Non-pigmented ciliary epithelial cell (primary cell): ENCODE measurements at places on chromosomes 7 and 10.

- no peak for DNase-seq
These were observed 7.9 kb upstream of the PITRM1 start for GRCh38 chr10:3180355-3181025.

DNA sequence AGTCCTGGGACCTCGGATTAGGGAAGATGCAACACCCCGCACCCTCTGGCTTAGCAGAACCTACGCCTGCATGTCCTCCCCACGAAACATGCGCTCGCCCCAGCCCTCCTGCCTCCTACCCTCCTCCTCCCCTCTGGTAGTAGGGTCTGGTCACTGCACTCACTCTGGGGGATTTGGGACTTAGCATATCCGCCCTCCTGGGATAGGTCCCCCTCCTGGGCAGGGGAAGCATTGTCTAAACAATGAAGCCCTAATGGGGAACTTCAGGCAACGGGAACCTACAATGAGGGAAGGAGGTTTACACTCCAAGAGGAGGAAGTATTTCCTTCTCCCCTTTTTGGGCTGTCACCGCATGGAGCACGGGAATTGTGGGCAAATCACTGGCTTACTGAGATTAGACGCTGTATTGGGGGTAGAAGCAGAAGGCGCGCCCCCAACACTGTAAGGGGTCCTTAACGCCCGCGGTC lies 892 bp downstream of the CRHR2 start:
- DNase-seq = no peak

DNA sequence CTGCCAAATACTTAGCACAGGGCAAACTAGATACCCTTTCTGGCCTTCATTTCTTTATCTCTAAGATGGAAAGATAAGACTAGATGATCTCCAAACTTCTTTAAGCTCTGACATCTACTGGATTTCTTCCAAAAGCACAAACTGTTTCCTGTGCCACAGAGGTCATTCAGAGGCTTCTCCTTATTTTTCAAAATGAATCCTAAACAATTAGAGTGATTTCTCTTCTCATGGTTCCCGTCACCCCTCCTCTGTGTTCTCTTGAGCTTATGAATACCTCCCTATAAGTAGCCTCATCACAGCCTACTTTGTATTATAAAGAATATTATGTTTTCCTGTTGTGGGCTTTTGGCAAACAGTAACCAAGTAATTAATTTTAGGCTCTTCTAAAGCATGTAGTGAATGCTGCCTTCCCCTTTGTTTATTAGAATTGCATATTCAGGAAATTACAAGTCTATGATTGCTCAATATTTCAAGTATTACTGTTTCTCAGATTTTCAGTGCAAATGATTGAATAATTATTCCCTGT lies 179.5 kb downstream of the REEP3 start:
- DNase-seq = no peak

DNA sequence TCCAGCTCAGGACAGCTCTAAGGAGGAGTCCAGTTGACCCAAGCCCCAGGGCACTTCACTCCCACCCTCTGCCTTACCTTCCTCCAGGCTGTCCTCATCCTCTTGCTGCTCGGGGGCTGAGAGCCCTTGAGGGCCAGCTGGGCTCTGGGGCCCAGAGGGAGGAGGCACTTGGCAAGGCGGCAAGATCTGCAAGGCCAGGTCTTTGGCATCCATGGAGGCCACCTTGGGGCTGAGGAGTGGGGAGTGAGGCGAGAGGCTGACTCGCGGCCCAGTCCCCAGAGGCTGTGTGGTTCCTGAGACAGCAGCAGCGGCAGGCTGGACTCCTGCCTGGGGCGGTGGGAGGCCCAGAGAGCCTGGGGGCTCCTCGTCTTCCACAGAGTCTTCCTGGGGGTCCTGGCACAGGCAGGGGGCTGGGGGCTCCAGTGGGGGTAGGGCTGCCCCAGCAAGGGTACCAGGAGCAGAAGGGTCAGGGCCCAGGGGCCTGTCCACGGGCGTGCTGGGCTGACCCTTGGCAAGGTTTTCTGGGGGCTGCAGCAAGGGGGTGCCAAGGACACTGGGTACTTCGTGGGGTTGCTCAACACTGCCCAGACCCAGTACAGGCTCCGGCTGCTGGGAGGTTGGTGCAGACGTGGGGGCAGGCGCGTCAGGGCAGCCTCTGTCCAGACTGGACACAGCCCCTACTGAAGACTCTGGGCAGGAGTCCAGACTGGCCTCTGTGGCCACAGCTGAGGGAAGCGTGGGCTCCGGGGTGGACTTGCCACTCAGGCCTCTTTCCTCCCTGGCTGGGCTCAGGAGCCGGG lies 6.5 kb downstream of the NACAD start:
- no peak for DNase-seq

DNA sequence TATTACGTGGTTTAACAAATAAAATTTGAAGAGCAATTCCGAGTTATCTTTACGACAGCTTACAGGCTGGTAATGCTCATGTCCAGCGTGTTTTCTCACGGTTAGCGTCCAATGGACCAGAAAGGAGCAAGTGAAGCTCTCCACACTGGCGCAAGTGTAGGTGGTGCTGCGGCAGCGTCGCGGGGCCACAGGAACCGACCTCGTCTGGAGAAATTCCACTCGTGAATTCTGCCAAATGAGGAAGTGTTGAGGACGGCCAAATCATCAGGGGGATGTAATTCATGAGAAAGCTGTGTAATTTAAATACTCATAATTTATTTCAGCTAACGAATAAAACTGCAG lies 350 bp upstream of the ZNF37A start:
- DNase-seq = no peak

DNA sequence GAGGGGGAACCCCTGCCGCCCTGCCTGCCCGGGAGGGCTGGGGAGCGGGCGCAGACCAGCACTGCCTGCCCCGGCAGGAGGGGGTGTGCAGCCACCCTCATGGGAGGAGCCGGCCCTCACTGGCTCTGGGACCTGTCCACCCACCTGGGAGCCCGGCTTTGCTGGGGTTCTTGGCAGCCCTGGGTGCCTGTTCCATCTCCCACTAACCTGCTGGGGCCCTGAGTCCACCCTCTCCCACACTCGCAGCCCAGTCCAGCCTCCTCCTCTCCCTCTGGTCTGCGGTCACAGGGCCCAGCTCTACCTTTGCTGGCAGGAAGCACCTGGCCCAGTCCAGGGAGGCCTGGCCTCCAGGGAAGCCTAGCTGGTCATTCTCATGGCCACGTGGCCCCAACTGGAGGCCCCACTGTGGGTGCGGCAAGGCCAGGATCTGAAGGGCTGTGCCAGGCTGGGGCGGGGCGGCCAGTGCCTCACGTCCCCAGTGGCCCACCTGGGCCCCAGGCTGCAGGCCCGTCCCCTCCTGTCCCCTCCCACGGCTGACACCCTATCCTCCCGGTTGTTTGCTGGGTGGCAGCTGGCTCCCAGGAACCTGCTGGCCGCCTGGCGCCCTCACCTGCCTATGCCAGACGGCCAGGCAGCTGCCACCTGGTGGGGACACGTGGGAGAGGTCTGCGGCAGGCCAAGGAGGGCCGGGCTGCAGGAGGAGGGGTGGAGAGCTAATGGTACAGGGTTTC lies at the start of gene TMEM184A:
TMEM184A (minus strand) TSS at position 393 of the 731 bp plus-strand sequence. CDS start 721 bp downstream, outside the sequence.
- no peak for DNase-seq

- DNase-seq = no peak
These were observed 117.2 kb downstream of the PIP4K2A start for GRCh38 chr10:22597138-22597537.

GRCh38 chr10:111698711-111699110 lies 484.9 kb downstream of the GPAM start:
- DNase-seq = no peak

GRCh38 chr10:23001901-23002516 lies 74.2 kb downstream of the ARMC3 start:
- DNase-seq = no peak

DNA sequence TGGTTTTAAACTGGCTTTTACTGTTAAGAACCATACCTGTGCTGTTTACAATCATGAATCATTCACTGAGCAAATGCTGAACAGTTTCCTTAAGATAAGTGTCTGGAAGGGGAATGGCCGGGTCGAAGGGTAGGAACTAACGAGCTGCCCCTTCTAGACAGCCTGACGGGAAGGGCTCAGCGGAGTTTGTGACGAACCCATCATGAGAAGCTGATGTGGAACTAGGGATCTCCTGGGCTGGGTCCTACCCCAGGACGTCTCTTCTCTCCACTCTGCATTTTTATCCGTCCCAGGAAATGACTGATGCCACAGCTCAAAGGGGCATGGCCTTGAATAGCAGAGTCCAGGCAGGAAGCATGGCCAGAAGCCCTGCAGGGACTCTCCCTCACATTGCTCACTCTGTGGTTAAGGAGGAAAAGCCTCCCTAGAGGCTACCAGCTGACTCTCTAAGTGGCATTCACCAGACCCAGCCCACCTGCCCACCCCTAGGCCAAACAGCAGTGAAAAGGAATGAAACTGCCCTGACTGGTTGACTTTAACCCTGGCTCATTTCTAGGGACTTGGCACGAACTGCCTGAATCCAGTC lies 112.0 kb downstream of the PFKFB3 start:
- no peak for DNase-seq

- no peak for DNase-seq
These were observed 29.4 kb downstream of the PRKG1 start for GRCh38 chr10:51103554-51104217.

GRCh38 chr10:80382989-80383388 lies 25.4 kb upstream of the PRXL2A start:
- no peak for DNase-seq

DNA sequence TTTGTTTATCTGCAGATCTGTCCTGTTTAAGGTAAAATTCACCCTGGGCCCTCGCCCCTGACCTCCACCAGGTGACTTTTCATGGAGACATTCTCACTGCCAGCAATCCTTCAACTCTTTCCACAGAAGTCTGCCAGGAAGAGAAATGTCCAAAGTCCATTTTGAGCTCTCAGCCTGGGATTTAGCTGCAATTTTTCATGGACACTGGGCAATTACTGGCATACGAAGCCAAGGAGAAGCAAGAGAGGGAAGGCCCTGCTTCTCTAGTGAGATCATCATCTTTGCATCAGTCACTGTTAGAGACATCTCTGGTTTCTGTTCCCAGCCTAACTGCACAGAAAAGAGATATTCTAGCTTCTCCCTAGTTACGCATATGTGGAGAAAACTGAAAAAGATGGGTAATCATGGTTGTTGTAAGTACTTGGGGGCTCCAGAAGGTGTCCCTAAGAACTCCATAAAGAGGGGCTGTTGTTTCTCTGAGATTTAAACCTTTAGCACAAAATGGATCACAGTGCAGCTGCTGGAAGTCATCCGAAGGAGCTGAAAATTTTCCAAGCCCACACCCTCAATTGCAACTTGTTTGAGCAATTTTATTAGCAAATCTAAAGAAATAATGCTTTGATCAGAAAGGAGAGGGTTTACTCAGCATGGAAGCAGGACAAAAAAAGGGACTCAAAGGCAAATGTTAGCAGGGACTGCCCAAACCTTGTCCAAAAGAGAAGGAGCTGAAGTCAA lies 168.9 kb downstream of the SNX10 start:
- no peak for DNase-seq

DNA sequence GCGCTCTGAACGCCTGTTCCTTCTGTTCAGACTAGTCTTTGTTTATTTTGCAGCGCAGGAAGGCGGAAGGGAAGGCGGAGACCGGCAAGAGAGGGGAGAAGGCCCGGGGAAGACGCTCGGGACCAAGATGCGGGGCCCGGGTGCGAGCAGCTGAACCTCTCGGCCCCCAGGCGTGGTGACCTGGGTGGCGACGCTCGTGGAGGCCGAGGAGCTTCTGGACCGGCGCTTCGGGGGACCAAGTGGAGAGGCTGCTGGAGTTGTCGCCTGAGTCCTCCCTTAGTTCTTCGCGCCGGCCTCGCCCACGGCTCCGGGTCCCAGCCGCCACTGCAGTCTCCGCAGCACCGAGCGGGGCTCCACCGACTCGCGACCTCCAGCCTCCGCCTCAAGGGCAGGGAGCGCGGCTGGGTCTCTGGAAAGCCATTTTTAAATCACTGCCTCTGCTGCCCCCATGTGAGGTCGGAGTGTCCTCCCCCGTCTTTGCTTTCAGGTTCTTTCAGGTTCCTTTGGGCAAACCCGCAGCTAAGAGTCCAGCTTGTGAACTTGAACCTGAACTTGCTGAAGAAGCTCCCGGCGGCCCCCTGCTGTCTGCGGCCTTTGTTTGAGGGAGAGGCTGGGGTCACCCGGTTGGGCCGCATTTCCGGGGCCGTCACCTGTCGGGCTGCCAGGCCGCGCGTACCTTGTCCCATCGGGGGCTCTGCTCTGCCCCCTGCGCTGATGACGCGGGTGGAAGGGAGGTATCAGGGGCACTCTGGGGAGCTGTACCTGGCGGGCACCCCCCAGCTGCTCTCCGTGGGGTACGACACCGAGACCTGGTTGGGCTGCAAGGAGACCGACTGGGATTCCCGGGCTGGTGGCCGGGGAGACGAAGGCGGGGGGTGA lies 136.0 kb downstream of the KIF20B start:
- no peak for DNase-seq

DNA sequence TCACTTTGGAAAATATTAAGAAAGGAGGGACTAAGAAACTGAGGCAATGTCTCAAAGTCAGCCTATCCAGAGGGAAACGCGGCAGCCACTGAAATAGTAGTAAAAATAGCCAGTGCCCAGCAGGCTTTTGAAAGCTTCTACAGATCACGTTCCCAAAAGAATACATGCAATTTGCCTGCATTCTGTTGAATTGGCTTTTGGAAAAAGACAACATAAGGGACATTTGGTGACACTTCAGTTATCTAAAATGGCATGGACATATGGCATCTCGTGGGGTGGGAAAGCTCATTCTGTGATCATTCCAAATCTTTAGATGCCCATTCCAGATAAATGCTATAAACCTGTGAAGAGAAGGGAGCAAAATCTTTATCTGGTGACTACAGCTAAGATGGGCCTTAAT lies 82.8 kb upstream of the PDE1C start:
- DNase-seq = no peak

DNA sequence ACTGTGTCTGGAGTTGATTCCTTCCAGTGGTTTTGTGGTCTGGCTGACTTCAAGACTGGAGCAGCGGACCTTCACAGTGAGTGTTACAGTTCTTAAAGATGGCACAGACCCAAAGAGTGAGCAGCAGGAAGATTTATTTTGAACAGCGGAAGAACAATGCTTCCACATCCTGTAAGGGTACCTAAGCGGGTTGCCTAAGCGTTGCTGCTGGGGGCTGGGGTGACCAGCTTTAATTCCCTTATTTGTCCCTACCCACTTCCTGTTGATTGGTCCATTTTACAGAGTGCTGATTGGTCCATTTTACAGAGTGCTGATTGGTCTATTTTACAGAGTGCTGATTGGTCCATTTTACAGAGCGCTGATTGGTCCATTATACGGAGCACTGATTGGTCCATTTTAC lies 13.2 kb downstream of the AKR1B15 start:
- peak; percentile 26 for DNase-seq
